T-helper 1 cell (primary cell): ENCODE measurements at places on chromosomes 3 and 15.

GRCh38 chr15:75249726-75250125 is 8.4 kb upstream of the GOLGA6C start:
- DNase-seq: no peak

DNA sequence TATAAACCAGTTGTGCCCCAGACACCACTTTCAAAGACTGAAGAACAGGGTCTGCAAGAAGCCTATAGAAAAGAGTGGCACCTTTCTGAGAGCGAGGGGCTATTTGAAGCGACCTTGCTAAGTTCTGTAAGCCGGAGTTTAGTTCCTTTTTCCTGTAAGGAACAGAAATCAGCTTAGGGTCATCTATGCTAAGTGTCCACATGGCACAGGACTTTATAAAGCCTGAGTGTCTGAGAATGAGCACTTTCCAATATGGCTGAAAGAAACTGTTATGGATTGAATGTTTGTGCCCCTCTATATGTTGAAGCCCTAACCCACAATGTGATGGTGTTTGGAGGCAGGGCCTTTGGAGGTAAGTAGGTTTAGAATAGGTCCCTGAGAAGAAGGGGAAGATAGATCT is 4.0 kb upstream of the A4GNT start:
- no peak for DNase-seq

- no peak for DNase-seq
These were observed 792.3 kb downstream of the AGBL1 start for GRCh38 chr15:86871964-86872363.

DNA sequence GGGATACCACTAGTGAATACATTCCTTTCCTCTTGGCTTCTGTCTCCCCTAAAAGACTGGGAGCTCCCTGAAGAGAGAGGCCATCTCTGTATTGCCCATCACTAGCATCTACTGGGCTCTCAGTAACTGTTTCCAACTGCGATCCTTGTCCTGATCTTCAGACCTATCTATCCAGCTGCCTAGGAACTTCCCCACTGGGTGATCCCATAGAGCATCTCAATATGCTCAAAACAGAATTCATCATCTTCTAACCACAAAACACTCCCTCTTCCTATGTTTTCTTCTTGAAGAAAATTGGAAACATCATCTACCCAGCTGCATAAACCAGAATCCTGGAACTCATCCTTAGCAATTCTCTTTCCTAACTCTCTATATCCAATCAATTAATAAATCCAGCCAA is 54.6 kb downstream of the PLD1 start:
- DNase-seq: no peak

DNA sequence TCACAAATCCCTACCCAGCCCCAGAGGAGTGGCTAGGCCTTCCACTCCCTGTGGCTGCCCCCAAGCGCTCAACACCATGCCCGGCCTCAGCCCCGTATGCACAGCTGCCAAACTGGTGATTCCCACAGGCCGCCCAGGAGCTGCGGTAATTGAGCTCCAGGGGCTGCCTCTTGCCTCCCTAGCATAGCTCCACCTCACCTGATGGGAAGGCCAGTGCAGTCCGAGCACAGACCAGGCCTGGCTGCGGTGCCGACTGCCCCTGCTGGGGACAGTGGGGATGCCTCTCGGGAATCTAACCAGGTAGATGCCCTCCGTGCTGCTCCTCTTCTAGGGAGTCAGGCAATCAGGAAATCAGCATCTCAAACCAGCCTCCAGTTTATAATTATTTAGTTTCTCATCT is 25.9 kb downstream of the SCN5A start:
- no peak for DNase-seq

DNA sequence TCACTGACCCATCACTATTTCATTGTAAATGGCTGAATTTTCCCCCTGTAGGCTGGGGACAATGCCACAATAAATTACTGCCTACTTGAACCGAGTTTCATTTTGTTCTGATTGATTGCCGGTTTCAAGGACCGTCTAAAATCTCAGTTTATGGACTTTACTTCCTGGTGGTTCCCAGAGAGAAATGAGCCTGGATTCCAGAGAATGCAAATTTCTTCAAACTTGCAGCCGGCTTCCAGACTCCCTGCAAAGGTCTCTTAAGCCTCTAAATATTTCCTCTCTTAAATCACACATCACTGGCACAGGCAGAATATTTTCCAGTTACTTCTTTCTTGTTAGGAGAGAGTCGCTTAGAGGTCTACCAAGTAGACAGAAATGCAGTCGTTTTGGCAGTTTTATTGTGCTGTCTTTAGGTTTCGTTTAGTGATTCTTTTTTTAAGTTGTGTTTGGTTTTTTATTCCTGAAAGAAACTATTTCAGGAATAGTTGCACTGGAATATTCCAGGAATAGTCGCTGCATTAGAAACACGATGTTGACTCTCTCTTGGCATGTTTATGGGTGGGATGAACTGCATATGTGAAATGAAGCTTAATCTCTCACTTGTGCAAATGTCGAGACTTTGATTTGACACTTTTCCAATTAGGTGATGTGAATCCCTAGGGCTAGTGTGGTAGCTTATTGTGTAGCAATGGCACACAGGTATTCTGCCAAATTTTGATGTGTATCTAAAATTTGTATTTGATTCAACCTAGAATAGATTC is 284.1 kb upstream of the NR2E3 start:
- no peak for DNase-seq

DNA sequence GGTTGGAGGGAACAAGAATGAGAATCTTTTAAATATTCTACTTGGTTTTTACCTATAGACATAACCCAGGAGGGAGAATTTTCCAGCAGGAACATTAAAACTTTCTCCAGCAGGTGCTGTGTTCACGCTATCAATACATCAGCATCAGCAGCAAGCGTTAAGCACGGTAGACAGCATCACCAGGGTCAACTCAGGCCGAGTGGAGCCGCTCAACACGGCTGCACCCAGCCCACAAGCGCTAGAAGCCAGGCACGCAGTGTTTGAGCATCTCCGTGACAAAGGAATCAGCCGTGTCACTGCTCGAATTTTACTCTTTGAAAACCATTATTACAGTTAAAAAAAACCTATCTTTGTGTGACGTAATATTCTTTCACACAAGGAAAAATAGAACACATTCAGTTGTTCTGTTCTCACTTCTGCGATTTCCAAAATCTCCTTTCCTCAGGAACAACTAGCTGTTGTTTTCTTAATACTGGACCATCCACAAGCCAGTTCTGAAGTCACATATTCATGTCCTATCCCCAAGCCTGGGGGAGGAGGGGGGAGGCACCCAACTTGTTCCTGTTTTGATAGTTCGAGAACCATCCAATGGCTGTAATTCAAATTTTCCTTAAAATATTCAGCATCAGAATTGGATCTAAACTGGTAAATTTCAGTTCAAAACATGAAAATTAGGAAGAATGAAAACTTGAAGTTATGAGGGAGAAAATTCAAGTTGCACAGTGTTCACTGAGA is 77.9 kb downstream of the ADAMTS17 start:
- no peak for DNase-seq

DNA sequence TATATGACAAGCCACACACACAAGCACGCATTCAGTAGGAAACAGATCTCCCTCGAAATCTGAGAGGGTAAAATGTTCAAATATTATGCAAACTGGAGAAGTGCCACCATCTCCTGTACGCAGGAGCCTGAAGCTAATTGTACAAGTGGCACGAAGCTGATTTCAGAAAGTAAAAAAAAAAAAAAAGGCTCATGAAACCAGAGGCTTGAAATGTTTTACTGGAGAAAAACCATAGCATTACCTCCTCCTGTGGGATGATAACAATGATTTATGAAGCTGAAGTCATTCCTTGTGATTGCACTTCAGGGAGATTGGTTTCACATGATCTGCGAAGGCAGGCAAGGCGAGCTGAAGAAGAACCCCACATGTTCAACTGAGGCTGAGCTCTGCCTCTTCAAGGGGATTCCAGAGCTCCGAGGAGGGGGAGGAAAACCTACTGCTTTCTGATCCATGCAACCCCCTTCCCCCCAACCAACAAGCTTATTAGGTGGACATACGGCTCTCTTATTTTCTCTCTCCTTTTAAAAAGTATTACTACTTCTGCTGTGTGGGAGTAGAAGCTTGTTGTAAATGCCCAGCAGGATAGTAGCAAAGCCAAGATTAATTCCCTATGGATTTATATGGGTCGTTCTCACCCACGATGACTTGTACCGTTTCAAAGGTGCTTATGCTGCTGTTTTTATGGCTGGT is 101.1 kb downstream of the GREM1 start:
- DNase-seq: no peak

DNA sequence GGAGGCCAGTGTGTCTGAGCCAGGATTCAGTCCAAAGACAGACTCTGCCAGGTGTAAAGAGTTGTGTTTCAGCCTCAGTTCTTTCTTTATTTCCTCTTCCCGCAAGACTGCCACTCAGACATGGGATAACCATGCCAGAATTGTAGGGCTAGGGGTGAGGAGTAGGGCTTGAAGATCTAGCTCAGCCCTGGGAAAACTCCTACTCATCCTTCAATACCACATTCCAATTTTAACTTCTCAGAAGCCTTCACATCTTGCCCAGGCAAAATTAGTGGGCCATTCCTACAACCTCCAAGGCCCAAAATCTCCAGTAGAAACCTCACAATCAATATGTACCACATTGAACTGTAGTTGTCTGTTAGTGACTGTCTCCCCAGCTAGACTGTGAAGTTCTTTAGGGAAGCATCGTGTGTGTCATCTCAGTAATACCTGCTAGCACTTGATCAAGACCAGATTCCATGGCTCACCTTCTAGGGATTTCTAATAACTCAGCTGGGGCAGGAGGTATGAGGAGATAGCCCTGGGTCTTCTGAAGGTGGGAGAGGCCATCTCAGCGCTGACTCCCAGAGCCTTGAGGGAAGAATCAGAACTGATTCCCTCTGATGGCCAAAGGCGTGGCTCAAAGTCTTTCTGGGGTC is 19.7 kb downstream of the HRH1 start:
- DNase-seq: no peak

DNA sequence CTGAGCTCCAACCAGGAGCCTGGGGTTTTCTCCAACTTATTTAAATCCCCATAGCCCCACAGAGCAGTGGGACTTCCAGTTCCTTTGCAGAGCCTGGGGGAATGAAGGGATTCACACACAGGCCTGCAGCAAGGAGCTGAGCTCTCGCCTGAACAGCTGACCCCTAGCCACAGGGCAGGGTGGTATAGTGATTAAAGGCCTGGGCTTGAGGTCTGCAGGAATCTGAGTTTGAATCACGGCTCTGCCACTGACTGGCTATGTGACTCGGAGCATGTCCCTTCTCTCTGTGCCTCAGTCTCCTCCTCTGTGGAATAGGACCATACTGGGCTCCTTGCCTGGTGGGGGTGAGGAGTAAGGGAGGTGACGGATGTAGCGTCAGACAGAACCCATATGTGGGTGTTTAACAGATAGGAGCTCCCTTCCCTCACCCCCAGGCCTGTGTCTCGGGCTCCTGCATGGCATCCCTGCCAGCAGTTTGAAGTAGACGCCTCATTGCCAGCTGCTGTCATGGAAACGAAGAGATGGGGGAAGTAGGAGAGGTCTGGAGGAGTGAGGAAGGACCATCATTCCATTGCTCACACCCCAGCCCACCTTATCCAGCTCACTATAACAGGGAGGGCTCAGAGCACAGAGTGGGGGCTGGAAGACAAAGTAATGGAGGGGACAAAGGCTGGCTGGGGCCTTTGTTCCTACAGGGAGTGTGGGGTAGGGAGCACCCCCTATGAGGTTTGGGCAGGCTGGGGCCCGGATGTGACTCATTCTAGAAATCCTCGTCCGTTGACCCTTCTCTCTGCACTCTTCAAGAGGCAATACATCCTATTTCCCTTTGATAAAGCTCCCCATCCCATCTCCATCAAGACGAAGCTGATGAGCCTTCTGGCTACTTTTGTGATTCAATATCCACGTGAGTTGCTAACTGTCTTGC is 14.8 kb downstream of the HRH1 start:
- no peak for DNase-seq

GRCh38 chr3:100754563-100755334 is 45.5 kb downstream of the TFG start:
- no peak for DNase-seq

DNA sequence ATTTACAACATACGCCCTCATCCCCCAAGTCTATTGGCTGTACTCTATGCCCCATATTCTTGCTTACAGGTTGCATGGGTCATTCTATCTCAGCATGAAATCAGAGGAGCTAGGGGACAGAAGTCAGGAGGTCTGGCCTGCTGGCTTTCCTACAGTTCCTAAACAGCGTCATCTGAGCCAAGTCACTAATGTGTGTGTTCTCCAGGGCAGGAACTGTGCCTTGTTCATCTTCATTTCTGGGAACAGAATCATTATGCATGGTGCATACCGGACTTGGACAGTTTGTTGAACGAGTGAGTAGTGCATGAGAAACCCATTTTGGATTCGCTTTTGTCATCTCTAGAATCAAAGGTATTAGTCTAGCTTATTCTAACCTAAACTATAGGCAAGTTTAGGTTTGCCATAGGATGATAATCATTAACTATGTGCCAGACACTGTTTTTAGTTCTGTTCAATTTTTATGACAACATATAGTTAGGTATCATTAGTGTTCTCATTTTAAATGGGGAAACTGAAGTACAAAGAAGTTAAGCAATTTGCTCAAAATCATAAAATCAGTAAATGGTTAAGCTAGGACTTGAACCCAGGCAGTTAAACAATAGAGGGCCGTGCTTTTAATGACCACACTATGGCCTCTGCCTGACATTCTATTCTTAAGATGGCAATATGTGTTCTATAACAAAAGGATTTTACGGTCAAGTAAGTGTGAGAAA is 105.2 kb downstream of the FMN1 start:
- no peak for DNase-seq

DNA sequence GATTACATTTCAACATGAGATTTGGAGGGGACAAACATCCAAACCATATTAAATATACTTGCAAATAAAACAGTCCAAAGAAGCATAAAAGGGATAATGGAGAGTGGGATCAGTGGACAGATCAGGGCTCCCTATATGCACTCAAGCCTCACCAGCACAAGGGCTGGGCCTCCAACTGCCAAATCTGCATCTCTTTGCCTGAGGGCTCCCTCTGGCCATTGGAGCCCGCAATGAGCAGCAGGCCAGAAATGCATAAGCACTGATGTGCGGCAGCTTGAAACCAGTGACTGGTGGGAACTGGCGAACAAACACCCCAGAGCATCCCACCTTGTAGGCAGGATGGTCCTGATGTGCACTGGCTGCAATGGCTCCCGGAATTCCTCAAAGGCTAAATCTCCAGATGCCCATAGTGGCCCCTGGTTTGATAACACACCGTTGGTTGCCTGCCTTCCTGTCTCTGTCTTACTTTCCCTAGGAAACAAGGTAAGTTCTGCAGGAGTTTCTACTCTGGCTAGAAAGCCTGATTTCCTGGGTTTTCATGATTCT is 55.9 kb upstream of the POMGNT2 start:
- DNase-seq: no peak

GRCh38 chr3:30660136-30660535 is 53.7 kb downstream of the TGFBR2 start:
- no peak for DNase-seq

GRCh38 chr3:194985031-194985578 is 285.9 kb downstream of the XXYLT1 start:
- no peak for DNase-seq

DNA sequence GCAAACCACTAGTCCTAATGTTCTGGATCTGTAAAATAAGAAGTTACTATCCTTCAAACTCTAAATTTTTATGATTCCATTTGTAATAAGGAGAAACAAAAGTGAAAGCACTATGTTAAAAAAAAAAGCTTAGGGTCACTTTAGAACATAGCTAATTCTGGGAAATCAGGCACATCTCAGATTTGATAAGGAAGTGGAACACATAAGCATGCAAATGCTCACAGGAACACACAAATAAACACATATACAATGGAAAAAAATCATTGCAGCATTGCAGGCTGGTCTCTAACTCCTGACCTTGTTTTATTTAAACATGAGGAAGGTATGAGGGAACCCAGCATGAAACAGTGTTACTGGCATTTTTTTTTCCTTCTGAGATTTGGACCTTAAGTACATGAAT is 63.2 kb upstream of the TNFSF10 start:
- DNase-seq: no peak
